GM23338 (cell line): ENCODE measurements at places on chromosomes 16 and 17. TPM values are rescaled to one million over a fixed set of nuclear protein-coding genes. Genes with fewer than 3 reads are reported as not detected.

GAST gene
- not detected in 2 replicates for polyA plus RNA-seq

CTRB1 gene
- not detected in 2 replicates for polyA plus RNA-seq

FOXF1 gene
- 0.15 TPM in 1 of 2 replicates, not detected in the other for polyA plus RNA-seq

GRCh38 chr17:55612691-55613141 lies 101.5 kb upstream of the SMIM36 start:
- no peak overlapping the region for H3K27ac ChIP-seq
- H3K27me3 ChIP-seq: no peaks in the 10 kb centered on the region
- H3K4me1 ChIP-seq: 0 out of 2 replicates have a peak, but pooled peaks cover 6% of the 10 kb centered on the region
- no peaks in the 10 kb centered on the region for H3K36me3 ChIP-seq
- no peak for DNase-seq
- H3K4me3 ChIP-seq: no peak overlapping the region

BAIAP2 gene
- 21.7 and 22.7 TPM in 2 replicates for polyA plus RNA-seq

LPCAT2 gene
- 7.8 and 8.8 TPM in 2 replicates for polyA plus RNA-seq

DNA sequence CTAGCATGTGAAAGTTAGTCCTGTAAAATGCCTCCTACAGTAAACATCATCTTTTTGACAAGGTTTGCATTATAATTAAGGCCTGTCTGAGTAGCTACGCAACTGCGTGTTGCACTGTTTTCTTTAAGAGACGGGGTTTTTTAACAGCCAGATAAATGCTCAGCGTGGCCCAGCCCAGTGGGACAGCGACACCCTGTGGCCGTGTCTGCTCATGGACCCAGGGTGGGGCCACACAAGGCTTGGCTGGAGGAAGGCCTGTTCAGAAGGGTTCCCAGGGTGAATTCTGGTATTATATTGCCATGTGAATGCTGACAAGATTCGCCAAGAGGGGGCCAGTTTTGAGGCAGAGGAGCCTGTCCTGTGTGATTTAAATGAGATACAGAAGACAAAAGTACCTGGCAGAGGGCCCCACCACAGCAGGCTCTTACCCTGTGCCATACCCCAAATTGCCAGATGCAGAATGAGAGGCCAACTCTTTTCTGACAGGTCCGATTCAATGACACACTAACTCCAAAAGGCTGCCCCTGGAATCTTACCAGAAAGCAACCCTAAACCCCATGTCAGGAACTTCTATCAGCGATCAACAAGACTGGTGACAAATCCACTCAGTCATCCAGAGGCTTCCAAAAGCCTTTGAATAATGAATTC lies 65.9 kb upstream of the IRX6 start:
- peak; percentile 86 for DNase-seq
- no peaks in the 10 kb centered on the region for H3K36me3 ChIP-seq
- no peaks in the 10 kb centered on the region for H3K4me1 ChIP-seq
- H3K4me3 ChIP-seq: no peak overlapping the region

DNA sequence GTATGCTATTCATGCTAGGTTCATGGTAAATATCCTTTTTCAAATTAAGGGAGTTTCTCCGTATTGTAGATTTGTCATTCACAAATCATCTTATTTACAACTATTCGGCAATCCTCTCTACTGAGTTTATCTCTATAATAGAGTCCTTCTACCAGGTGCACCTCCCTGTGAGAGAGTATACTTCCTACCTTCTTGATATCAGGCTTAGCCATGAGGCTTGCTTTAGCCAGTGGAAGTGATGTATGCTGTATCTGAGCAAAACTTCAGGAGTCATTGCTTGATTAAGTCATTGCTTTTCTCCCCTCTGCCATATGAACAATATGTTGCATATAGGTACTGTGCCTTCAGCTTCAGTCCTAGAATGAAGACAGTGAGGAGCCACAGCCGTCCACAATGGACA lies 20.5 kb downstream of the NSRP1 start:
- DNase-seq: no peak
- H3K4me3 ChIP-seq: no peak overlapping the region
- H3K4me1 ChIP-seq: no peaks in the 10 kb centered on the region
- no peak overlapping the region for H3K27ac ChIP-seq
- no peaks in the 10 kb centered on the region; the same call in 1 of the 2 replicates for H3K36me3 ChIP-seq

TP53TG3C gene
- polyA plus RNA-seq: not detected in 2 replicates

CNTD1 gene
- polyA plus RNA-seq: 0.80 and 1.1 TPM in 2 replicates

DNA sequence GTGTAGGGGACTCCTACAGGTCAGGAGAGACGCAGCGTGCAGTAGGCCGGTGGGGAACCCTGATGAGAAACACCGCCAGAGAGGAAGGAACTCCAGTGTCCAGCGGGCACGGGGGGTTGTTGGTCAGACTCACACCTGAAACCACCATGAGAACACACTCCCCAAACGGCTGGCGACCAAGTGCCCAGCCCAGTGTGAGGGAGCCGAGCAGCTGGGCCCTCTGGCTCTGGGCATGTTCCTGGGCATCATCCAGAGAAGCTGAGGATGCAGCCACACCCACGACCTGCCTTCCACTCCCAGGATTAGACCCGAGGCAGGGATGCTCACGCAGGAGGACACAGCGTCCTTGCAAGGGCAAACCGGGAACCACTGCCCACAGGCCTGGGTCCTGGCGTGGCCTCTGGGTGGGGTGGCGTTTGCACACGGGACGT lies 108.3 kb upstream of the ZNF750 start:
- H3K4me1 ChIP-seq: no peaks in the 10 kb centered on the region
- no peak overlapping the region for H3K4me3 ChIP-seq
- H3K27me3 ChIP-seq: no peaks in the 10 kb centered on the region
- peaks cover 17% of the 10 kb centered on the region for H3K36me3 ChIP-seq
- no peak for DNase-seq

SEPTIN12 gene
- not detected in 2 replicates for polyA plus RNA-seq

- H3K36me3 ChIP-seq: no peaks in the 10 kb centered on the region
- H3K27me3 ChIP-seq: no peaks in the 10 kb centered on the region
- no peak overlapping the region for H3K4me3 ChIP-seq
- no peaks in the 10 kb centered on the region for H3K4me1 ChIP-seq
- no peak overlapping the region for H3K27ac ChIP-seq
Measured at GRCh38 chr17:32769846-32770245, 107.1 kb downstream of the MYO1D start.

DNA sequence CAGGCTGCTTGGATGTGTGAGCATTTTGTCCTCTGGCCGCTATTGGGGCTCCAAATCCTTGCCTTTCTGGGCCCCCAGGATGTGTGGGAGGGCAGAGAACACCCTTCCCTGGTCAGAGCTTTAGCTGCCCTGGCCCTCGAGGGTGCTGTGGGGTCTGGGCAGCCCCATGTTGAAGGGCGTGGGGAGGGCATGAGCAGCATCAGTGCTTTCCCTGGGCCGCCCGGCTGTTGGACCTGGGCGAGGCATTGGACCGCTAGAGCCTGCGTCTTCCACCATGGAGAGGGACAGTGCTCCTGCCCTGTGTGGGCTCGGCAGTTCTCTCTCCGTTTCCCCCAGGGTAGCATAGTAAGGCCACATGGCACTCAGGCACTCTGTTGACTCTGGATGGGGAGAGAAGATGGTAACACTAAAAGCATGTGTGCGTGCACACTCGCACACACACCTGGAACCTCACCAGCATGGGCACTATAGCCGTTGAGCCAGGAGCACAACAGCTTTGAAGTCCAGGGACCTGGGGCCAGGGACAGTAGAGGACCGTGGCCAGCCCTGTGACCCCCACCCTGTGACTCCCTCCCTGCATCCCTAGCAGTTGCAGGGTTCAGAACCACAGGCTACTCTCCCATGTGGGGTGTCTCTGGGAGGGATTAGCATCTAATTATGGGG lies 6.6 kb downstream of the ADAD2 start:
- H3K4me3 ChIP-seq: no peak overlapping the region
- no peaks in the 10 kb centered on the region for H3K36me3 ChIP-seq
- no peaks in the 10 kb centered on the region for H3K4me1 ChIP-seq

- H3K27ac ChIP-seq: no peak overlapping the region
- no peaks in the 10 kb centered on the region; the same call in 1 of the 2 replicates for H3K4me1 ChIP-seq
- H3K36me3 ChIP-seq: no peaks in the 10 kb centered on the region
- H3K27me3 ChIP-seq: no peaks in the 10 kb centered on the region
- H3K4me3 ChIP-seq: no peak overlapping the region
Measured at GRCh38 chr17:27984816-27985215, 57.7 kb upstream of the NLK start.

- H3K27ac ChIP-seq: no peak overlapping the region
- peaks cover 10% of the 10 kb centered on the region for H3K4me1 ChIP-seq
- DNase-seq: no peak
Measured at GRCh38 chr17:34400301-34400931, 37.4 kb upstream of the CCL1 start.

SNX20 gene
- not detected in 2 replicates for polyA plus RNA-seq

GRCh38 chr16:14485121-14485551 lies 144.9 kb downstream of the PARN start:
- H3K4me1 ChIP-seq: peaks cover 30% of the 10 kb centered on the region
- H3K36me3 ChIP-seq: 0 out of 2 replicates have a peak, but pooled peaks cover 4% of the 10 kb centered on the region
- no peak overlapping the region for H3K4me3 ChIP-seq
- H3K27me3 ChIP-seq: no peaks in the 10 kb centered on the region
- no peak overlapping the region for H3K27ac ChIP-seq

GRCh38 chr17:60247836-60248461 lies 98.2 kb downstream of the CA4 start:
- no peak for DNase-seq
- no peak overlapping the region for H3K27ac ChIP-seq
- no peaks in the 10 kb centered on the region for H3K4me1 ChIP-seq

GJC1 gene
- 32.0 and 34.7 TPM in 2 replicates for polyA plus RNA-seq

DNA sequence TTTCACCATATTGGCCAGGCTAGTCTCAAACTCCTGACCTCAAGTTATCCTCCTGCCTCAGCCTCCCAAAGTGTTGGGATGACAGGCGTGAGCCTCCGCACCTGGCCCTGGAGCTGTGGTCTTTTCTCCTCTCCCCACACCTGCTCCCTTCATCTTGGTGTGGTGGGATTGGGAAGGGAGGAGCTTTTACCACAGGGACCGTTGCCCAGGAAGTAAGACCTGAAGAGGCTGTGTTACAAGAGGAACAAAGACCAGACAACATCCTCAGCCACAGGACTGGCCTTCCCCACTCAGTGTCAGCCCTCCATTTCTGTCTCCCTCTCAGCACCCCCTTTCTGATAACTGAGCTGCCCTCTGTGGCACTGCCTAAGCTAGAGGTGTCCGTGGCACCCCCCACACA lies 9.4 kb upstream of the C17orf113 start:
- H3K27ac ChIP-seq: no peak overlapping the region
- DNase-seq: no peak
- no peaks in the 10 kb centered on the region for H3K27me3 ChIP-seq
- H3K4me3 ChIP-seq: no peak overlapping the region

DNA sequence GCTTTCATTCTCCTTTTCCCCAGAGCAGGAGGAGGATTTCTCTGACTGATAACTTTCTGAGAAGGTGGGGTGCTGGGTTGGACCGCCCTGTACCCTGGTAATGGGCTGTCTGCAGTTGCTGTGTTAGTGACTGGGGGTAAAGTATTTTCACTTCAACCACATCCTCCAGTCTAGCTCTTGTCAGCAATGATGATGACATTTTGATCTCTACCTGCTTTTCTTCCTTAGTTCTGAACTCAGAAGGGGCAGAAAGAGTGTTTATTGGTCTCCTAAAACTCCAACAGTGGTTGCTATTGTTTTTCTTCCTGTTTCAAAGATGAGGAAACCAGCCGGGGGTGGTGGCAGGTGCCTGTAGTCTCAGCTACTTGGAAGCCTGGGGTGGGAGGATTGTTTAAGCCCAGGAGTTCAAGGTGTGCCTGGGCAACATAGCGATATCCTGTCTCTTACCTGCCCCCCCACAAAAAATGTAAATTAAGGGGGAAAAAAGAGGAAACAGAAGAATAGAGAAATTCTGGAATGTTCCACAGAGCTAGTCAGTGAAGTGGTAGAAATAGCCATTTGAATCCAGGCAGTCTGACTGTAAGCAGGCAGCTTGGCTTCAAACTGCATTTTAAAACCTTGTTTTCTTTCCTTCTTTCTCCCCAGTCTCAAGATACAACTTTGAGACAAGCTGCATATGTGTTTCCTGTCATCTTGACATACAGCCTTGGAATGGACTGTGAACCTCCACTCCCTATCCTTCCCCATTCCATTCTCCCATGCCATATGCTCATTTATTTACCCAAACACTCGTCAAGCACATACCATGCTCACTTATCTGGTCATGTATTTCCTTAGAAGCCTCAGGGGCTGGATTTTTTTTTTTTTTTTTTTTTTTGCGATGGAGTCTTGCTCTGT lies 3.3 kb upstream of the N4BP1 start:
- peaks cover 17% of the 10 kb centered on the region for H3K4me1 ChIP-seq
- H3K36me3 ChIP-seq: no peaks in the 10 kb centered on the region

DNA sequence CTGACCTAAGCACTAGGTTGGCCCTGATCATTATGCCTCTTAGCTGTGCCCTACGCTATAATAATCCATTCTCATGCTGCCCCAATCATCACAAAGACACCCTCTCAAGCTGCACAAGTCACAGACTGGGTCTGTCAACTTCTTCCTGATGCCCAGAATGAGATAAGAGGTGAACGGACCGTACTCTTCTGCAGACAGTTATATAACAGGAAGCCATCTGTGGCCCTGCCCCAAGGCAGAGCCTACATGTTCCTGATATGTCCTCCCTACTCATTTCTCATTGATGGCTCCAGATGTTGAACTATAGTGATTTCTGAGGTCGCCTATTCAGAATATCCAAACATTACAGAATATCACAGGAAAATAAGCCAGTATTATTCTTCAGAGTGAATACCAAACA lies 471.6 kb upstream of the ERCC4 start:
- no peak for DNase-seq
- H3K4me3 ChIP-seq: no peak overlapping the region
- H3K36me3 ChIP-seq: no peaks in the 10 kb centered on the region; the same call in 1 of the 2 replicates
- peaks cover 8% of the 10 kb centered on the region; the same call in 1 of the 2 replicates for H3K4me1 ChIP-seq

MYH13 gene
- polyA plus RNA-seq: not detected in 2 replicates

DNA sequence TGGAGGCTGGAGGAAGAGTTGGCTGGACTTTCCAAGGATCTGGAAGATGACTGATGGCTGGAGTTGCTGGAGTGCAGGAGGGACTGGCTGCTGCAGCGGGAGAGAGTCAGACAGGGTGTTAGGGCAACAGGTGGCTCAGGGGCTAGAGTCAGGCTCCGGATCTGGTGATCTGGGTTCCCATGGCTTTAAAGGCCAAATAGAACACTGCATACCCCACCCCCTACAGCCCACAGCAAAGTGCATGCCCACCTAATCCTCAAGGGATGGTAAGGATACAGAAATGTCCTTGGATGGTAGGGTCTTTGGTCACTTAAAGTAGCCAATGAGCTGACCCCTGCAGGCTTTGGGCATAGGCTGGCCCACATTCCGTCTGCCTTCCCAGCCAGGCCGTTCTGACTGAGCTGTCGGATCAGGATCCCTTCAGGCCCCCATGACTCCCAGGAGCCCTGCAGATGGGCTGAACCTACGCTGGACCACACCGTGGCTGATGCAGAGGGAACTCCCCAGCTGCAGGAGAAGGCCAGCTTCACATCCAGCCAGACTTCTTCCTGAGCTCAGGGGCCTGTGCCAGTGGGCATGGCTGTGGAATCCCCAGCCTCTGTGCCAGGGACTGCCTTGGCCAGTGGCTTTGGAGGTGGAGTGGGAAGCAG lies 13.9 kb downstream of the TNS4 start:
- H3K27me3 ChIP-seq: no peaks in the 10 kb centered on the region
- no peaks in the 10 kb centered on the region for H3K36me3 ChIP-seq
- no peak overlapping the region for H3K4me3 ChIP-seq
- H3K27ac ChIP-seq: no peak overlapping the region
- DNase-seq: no peak
- peaks cover 44% of the 10 kb centered on the region for H3K4me1 ChIP-seq

KRT24 gene
- not detected in 2 replicates for polyA plus RNA-seq

- H3K4me3 ChIP-seq: no peak overlapping the region
- peak; percentile 45 for DNase-seq
- peaks cover 3% of the 10 kb centered on the region; the same call in 1 of the 2 replicates for H3K4me1 ChIP-seq
- H3K27me3 ChIP-seq: no peaks in the 10 kb centered on the region
Measured at GRCh38 chr16:7513429-7513828, 180.8 kb downstream of the RBFOX1 start.

ANKRD40CL gene
- polyA plus RNA-seq: not detected in 2 replicates
